Hematopoietic multipotent progenitor cell (in vitro differentiated cells): ENCODE measurements at places on chromosomes 11 and 22. TPM values are rescaled to one million over a fixed set of nuclear protein-coding genes. Genes with fewer than 3 reads are reported as not detected.

- no peak for DNase-seq
These were observed 5.6 kb downstream of the TBX1 start for GRCh38 chr22:19766240-19766510.

- no peak for DNase-seq
These were observed 50.4 kb upstream of the PRSS23 start for GRCh38 chr11:86749821-86750401.

DNA sequence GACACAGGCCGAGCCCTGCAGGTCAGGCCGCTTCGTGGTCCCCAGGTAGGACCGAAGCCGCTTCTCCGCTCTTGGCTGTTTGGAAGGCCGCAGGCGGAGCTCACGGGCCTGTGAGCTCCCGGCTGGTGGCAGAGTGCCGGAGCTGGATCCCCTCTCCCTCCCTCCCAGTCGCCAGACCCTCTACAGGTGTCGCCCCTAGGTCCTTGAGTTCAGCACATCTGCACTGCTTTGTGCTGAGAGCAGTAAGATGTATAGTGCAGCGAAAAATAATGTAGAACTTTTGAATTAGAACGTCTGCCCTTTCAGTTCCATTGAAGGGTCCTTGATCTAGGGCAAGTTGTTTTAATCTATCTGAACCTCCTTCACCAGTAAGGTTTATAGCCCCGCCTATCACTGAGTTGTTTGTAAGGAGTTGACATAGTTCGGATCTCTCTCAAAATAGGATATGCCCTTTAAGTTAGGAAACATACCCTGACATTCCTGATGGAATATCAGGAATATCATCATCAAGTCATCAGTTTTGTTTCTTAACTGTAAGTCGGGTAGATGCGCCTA is 419 bp downstream of the ANKRD49 start:
- DNase-seq = no peak

The KCNC1 gene
- under 0.01 TPM for total RNA-seq

The CD3G gene
- under 0.01 TPM for total RNA-seq

GRCh38 chr11:130071211-130071712 is 1.6 kb downstream of the APLP2 start:
- no peak for DNase-seq

GRCh38 chr11:6319704-6320410 is 444 bp downstream of the CAVIN3 start:
- peak; percentile 12 for DNase-seq

DNA sequence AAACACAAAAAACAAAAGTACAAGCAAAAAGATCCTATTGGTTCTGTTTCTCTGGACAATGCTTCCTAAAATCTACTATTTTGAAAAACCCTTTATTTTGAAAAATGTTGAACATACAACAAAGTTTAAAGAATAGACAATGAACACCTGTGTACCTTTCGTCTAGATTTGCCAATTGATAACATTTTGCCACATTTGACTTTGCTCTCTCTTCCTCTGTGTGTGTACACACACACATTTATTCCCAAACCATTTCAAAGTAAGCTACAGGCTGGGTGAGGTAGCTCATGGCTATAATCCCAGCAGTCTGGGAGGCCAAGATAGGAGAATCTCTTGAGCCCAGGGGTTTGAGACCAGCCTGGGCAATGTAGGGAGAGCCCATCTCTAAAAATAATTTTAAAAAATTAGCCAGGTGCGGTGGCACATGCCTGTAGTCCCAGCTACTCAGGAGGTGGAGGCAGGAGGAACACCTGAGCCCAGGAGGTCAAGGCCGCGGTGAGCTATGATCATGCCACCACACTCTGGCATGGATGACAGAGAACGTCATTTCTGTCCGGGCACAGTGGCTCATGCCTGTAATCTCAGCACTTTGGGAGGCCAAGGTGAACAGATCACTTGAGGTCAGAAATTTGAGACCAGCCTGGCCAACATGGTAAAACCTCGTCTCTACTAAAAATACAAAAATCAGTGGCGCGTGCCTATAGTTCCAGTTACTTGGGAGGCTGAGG is 5.3 kb upstream of the PSMC3 start:
- DNase-seq = no peak
